ENCODE measurements at places on chromosomes 2 and 18.

GRCh38 chr2:187527262-187527661 is 27.0 kb downstream of the TFPI start:
- DNase-seq = no peak

DNA sequence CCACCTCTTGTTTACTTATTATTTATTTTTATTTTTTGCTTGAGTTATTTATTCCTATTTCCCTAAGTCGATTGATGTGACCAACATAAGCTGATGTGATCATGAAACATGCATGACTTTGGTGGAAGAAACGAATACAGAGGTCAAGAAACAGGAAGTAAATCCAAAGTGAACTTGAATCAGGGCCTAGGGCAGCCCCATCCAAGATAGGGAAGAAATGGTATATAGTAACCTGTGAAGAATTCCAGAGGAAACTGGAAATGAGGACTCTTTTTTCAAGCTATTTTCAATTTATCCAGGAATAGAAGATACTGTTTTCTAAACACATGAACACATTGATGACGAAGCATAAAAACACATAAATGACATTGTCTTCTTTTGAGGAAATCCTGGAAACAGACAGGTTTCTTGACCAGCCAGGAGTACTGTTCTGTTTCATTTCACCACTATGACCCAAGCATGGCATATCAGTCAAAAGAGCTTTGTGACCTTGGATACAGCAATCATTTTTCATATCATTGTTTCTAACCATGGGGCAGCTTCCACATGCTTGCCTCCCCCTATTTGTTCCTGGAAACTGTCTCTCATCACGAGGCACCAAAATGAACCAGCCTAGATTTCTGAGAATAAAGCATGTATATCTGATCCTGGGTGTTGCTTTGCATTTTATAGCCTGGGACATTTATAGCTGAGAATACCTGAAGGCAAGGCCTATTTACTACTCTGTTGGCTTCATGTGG is 9.1 kb upstream of the LCLAT1 start:
- no peak for DNase-seq

DNA sequence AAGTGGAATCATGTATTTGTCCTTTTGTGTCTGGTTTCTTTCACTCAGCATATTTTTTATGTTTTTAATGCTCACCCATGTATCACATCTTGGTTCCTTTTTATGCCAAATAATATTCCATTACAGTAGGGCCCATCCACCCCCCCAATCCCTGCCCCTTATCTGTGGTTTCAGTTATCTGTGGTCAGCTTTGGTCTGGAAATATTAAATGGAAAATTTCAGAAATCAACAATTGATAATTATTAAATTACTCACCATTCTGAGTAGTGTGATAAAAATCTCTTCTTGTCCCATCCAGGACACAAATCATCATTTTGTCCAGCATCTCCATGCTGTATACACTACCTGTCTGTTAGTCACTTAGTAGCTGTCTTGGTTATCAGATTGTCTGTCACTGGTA is 66.7 kb downstream of the BIRC6 start:
- no peak for DNase-seq

DNA sequence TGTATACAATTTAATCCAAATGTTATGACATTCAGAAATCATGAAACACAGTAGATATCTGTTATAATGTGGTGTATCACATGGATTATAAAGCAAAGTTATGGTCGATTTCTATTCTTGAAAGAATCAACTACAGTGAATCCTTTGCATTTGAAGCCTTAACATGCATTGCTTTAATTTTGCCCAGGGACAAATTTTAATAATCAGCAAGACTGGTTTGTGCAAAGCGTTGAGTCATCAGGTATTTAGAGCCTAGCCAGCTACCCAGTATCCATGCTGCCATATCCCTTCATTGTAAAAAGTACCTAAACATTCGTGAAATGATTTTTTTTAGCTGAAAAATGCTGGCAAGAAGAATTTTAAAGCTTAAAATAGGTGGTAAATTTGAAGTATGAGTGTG is 8.9 kb upstream of the SPDYA start:
- no peak for DNase-seq

GRCh38 chr2:62192811-62193210 is 3.1 kb upstream of the B3GNT2 start:
- no peak for DNase-seq

DNA sequence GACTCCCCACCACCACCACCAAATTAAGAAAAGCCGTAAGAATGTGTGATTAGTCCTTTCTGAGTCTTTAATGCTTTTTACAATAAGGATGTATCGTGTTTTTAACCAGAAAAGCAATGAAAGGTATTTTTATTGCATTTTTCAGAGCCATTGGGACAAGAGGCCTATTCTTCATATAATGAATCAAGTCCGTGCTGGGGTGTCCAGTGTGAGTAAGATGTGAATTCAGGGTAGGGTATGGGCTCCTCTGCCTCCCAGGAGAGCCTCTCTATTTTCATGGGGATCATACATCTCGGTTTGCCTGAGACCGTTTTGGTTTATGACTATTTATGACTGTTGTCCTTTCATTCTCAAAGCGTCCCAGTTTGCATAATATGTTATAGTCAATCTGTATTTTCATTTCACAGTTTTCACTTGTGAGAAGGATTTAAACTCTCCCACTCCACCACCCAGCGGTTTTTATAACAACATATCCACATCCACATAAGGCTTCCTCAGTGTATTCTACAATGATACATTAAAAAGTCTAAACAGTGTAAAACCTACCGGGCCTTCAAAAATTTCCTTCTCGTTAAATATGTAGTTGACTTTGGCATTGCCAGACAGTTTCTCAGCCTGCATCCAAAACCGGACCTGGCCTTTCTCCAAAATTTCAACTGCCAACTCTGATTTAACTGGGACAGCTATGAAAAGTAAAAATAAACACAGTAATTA is 80.8 kb upstream of the LPIN2 start:
- no peak for DNase-seq

- DNase-seq = no peak
Measured at GRCh38 chr2:196370381-196370780, 199.0 kb upstream of the STK17B start.

- DNase-seq = no peak
Measured at GRCh38 chr2:136129601-136130000, 11.7 kb upstream of the CXCR4 start.

DNA sequence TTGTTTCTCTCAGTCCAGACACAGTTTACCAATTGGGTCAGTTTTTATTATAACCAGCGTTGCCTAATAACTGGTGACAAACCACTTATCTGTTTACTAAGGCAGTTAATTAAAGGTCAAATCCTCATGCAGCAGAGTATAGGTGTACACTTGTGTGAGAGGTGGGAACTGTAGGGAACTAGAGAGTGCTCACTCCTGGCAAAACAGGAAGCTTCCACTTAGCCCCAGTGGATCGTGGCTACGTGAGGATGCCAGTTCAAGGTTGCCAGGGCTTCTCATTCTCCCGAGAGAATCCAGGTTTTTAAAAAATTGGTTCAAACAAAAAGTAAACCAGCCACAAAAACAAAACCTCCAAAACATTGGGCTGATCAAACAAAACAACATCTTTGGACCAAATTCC is 8.1 kb downstream of the CYBRD1 start:
- no peak for DNase-seq

All from occipital lobe (tissue), 3 donors.